HT-29 (cell line): ENCODE measurements at places on chromosomes 1 and 21.
A peak's percentile ranks its signal among the peaks of the same experiment; 100 is the strongest.

DNA sequence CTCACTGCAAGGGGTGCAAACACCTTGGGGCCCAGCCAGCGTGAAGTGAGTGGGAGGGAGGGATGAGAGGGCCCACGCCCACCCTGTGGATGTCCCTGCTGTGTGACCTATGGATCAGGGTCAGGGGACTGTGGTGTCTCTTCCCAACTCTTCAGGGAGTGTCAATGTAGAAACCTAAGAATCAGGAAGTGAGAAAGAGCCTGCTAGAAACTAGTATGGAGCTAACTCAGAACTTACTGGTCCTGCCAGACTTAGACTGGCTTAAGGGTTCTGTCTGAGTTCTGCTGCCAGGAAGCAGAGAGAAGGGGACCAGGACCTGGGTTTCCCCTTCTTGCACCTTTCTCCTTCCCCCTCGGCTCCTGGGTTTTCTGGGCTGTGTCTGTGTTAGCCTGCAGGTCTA is 1.8 kb upstream of the IL10 start:
- DNase-seq: no peak

DNA sequence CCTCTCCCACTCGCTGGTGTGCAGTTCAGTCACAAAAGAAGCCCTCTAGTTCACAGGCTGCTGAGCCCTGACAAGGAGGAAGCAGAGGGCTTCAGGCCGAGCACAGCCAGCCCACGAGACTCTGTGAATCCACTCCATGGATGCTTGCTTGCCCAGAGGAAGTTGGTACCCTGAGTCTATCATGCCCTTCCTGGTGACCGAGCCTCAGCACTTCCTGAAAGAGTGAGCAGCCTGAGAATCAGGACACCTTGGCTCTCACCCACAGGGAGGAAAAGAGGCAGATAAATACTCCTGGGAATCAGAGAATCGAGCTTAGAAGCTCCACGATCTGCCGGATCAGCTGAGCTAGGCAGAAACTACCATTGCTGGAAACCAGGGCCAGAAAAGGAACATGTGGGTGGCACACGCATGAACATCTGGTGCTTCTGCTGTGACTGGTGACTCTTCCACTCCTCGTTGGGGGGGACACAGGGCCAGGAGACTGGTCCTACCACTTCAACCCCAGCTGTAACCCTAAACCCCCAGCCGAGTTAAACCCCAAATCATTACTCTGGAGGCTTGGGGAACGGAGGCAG is 376.3 kb upstream of the CAMK1G start:
- no peak for DNase-seq

DNA sequence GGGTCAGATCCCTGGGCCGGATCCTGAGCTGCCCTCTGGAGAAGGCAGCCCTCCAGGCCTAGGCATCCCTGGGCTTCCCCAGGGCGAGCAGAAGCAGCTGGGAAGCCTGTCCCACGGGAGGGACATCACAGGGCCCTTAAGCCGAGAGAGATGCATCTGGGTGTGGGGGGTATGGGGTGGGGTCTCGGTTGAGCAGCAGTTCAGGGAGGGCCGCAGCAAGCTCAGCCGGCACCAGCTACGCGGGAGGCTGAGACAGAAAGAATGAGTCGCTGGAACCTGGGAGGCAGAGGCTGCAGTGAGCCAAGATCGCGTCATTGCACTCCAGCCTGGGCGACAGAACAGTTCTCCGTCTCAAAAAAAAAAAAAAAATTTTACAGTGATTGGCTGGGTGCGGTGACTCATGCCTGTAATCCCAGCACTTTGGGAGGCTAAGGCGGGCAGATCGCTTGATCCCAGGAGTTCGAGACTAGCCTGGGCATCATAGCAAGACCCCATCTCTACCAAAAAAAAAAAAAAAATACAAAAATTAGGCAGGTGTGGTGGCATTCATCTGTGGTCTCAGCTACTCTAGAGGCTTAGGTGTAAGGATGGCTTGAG is 37.7 kb downstream of the RRP1 start:
- no peak for DNase-seq

DNA sequence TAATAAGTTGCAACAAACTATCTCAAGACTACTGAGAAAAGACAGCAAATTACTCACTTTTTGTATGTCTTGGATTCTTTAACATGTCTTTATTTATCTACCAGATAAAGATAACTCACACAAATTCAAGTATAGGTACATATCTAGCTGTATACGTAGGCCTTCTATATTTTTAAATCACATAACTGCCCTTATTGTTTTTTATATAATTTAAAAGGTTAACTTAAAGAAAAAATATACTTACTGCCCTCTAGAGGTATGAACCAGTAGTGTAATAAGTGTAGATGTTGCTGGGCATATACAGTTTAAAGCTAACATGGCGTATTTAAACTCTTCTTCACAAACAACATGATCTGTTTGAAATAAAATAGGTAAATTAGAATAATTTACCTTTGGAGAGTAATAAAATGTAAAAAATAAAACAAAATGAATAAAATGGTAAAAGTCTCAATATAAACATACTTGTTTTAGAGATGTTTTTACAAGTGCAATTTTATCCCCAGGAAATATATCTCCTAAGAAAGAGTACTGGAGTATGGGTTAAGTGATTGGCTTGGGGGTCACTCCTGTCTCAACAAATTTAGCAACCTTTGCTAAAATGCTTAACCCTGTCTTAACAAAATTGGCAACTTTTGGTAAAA is 235.2 kb downstream of the KCNT2 start:
- peak; percentile 70 for DNase-seq

- DNase-seq: no peak
These were observed 471 bp upstream of the MTF2 start for GRCh38 chr1:93078638-93078985.

- DNase-seq: no peak
These were observed at the start of gene SYT6 for GRCh38 chr1:114153261-114154145. Gene SYT6 (minus strand): TSS chr1:114153869. CDS start chr1:114153772, 97 bp downstream.
